Hepatocyte (in vitro differentiated cells): ENCODE measurements at places on chromosomes 11 and 22. TPM values are rescaled to one million over a fixed set of nuclear protein-coding genes. Genes with fewer than 3 reads are reported as not detected.

DNA sequence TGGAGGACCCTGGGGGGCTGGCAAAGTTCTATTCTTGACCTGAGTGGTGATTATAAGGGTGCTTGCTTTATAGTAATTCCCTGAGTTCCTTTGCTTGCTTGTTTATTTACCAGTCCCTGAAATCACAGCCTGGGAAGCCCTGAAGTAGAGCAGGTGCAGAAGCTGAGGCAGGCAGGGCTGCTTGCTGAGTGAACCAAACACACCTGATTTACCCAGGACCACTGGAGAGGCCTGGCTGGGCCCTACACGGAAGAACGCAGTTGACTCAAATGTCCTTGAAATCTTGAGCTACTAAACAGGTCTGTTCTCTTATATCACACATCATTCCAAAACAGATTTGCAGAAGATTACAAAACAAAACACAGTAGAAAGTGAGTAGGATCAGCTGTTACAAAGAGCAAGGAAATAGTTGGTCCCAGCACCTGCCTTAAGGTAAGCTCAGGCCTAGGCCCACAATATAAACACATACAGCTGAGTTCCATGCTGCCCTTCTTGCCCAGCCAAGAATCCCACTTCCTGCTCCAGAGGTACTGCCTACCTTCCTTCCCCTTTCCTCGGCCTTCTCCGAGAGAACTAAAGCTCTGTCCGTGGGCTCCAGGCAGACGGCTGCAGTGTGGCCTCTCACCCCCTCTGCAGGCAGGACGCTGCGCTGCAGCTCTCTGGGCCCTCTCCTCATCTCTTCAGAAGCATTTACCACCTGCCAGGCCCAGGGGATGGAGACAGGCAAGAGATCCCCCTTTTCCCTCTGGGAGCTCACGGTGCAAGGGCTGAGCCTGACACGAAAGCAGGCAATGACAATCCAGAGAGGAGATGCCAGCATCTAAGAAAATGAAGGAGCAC, 46.1 kb upstream of the SCUBE2 start:
- H3K36me3 ChIP-seq: no peaks in the 10 kb centered on the region
- peak overlapping the region; percentile 54 for H3K27ac ChIP-seq
- no peak overlapping the region for H3K4me3 ChIP-seq

DNA sequence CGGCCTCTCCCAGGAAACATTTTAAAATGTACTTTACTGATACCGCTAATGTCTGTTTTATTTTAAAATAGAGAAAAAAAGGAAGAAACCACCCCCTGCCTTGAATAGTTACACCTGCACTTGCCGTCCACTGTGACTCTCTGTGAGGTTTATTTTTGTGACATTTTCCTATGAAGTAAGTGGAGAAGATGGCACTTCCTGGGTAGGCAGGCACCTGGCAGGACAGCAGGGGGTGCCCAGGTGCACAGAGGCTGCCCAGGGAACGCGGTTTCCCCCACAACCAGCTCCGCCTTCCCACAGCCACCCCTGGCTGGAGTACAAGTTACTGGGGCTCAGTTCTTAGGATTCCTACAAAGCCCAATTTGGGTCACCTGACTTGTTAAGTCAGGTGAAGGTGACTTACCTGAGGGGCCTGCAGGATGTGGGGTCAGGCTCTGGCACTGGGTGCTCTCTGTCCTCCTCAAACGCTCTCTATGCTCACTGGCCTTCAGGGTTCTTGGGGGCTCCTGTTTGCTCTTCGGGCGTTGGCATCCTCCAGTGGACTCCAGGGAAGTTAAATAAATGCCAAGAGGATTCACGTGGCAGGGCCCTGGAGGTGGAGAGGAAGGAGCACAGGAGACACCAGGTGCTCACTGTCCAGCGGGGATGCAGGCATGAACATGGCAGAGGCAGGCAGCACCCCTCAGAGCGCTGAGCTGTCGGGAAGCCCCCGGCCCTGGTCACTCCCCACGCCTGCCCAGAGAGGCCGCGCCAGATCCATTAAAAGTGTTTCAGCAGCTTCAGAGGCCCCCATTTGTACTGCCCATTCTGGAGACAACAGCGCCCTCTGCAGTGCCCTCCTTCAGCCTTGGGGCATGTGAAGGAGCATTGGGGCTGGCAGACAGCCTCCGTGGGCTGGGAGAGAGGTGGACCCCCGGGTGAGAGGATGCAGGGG, 1021.2 kb downstream of the TBC1D22A start:
- no peak overlapping the region for H3K4me3 ChIP-seq
- H3K36me3 ChIP-seq: no peaks in the 10 kb centered on the region
- H3K27me3 ChIP-seq: no peaks in the 10 kb centered on the region
- no peak for DNase-seq
- no peaks in the 10 kb centered on the region for H3K4me1 ChIP-seq

DNA sequence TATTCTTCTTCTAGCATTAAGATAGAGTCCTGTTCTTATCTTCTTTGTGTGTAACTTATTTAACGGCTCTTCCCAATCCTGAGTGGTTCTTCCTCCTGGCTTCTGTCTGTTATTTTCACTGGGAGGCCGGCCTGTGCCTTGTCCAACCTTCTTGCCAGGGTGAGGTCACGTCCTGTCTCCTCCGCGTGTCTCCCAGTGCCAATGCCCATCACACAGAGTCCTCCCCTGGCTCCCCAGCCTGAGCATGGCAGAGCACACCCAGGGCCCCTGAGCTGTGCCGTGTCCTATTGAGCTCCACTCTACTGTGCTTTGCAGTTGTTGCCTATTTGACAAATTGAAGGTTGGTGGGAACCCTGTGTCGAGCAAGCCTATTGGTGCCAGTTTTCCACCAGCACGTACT, 487.3 kb downstream of the BRD1 start:
- no peak overlapping the region for H3K27ac ChIP-seq
- no peak overlapping the region for H3K4me3 ChIP-seq
- no peaks in the 10 kb centered on the region for H3K4me1 ChIP-seq

DNA sequence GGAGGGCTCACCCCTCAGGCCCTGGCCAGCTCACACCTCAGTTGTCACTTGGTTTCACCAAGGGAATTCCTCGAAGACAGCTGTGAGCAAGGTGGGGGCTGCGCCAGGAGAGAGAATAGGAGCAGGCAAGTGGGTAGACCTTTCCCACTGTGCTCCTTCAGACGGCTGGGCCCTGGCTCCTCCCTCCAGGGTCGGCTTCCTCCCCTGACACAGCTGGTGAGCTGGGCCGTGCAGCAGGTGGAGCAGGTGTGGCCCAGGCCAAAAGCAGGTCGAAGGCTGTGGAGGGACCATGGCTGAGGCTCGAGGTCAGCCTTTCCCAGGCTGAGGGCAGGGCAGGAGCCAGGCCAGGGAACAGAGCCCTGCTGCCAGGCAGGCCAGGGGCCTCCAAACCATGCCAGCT, 12.5 kb upstream of the MYRF start:
- no peak overlapping the region for H3K4me3 ChIP-seq
- H3K27me3 ChIP-seq: no peaks in the 10 kb centered on the region
- H3K4me1 ChIP-seq: no peaks in the 10 kb centered on the region
- no peak overlapping the region for H3K27ac ChIP-seq
- no peaks in the 10 kb centered on the region for H3K36me3 ChIP-seq

DNA sequence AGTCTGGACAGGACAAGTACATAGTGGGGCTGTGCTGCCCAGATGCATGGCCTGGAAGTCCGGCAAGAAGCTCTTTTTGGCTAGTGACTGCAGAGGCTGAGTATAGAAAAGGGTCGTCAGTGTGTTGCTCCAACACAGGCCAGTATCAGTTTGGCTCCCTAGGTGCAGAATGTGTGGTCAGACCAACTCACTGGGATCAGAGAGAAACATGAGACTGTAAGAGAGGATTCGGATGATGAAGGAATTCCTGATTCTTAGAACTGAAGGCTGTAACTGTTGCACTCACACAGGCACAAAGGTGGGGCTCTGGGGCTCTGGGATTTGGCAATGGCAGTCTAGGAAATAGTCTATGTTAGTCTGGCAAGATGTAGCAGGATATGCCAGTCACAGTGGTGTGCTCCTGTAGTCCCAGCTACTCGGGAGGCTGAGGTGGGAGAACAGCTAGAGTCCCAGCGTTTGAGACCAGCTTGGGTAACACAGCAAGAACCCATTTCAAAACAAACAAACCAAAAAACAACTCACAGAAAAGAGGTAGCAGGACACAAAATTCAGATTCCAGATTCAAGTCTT, 11.1 kb upstream of the UPB1 start:
- H3K36me3 ChIP-seq: no peaks in the 10 kb centered on the region
- no peak for DNase-seq
- H3K4me1 ChIP-seq: no peaks in the 10 kb centered on the region
- no peak overlapping the region for H3K27ac ChIP-seq
- H3K4me3 ChIP-seq: no peak overlapping the region
- H3K27me3 ChIP-seq: no peaks in the 10 kb centered on the region

DNA sequence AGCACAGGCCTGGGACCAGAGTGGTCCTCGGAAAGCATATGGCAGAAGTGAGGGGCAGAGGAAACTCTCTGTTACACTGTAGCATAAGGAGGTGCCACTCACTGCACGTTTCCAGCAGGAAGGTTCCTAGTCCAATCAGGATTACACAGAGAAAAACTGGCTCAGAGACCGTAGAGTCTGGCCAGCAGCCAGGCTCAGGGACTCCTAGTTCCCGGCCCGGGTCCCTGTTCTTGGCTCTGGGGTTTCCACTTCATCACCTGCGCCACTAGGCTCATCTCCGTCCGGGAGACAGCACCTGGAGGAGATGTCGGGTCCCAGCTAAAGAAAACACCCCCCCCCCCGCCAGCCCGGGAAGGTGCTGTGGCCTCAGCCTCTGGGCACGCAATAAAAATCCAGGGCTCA, 1.1 kb downstream of the TTLL12 start:
- no peaks in the 10 kb centered on the region for H3K36me3 ChIP-seq
- peak overlapping the region; percentile 86 for H3K27ac ChIP-seq
- no peaks in the 10 kb centered on the region for H3K27me3 ChIP-seq
- H3K4me3 ChIP-seq: peak overlapping the region; percentile 92
- DNase-seq: peak; percentile 62
- peaks cover 33% of the 10 kb centered on the region for H3K4me1 ChIP-seq

DNA sequence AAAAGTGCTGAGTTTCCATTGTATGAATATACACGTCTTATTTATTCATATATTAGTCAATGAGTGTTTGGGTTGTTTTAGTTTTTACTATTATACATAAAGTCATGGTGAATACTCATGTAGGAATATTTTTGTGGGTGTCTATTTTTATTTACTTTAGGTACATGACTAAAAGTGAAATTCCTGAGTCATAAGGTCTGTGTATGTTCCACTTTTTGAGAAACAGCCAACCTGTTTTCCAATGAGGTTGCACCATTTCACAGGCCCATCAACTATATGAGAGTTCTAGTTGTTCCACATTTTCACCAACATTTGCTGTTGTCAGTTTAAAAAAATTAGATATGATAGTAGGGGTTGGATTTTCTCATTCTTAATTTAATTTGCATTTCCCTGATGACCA, 6.6 kb upstream of the OR6X1 start:
- DNase-seq: no peak
- H3K4me3 ChIP-seq: no peak overlapping the region
- no peaks in the 10 kb centered on the region for H3K36me3 ChIP-seq
- no peaks in the 10 kb centered on the region for H3K27me3 ChIP-seq

GRCh38 chr11:94303966-94304958, at the start of gene IZUMO1R:
Gene IZUMO1R (plus strand): TSS chr11:94304580. CDS start chr11:94305637, 1,057 bp downstream.
- H3K4me3 ChIP-seq: no peak within 1 kb of the TSS
- H3K4me1 ChIP-seq: no peaks in the 10 kb centered on the region
- H3K27ac ChIP-seq: no peak within 1 kb of the TSS
- H3K36me3 ChIP-seq: no peaks in the 10 kb centered on the region
- no peak for DNase-seq

DNA sequence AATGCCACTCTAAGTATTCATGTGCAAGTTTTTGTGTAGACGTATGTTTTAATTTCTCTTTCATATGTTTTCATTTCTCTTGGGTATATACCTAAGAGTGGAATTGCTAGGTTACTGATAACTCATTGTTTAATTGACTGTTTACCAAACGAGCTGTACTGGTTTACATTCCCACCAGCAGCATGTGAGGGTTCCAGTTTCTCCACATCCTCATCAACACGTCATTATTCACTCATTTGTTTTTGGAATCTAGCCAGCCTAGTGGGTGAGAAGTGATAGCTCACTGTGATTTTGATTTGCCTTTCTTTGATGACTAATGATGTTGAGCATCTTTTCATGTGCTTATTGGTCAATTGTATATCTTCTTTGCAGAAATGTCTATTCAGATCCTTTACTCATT, 4.0 kb downstream of the ANKRD13D start:
- no peak overlapping the region for H3K4me3 ChIP-seq
- H3K27me3 ChIP-seq: no peaks in the 10 kb centered on the region
- H3K4me1 ChIP-seq: peaks cover 11% of the 10 kb centered on the region
- H3K27ac ChIP-seq: no peak overlapping the region
- DNase-seq: no peak

GRCh38 chr11:38553148-38553547, 1955.1 kb upstream of the RAG2 start:
- no peak overlapping the region for H3K4me3 ChIP-seq
- H3K4me1 ChIP-seq: no peaks in the 10 kb centered on the region
- no peaks in the 10 kb centered on the region for H3K36me3 ChIP-seq
- no peaks in the 10 kb centered on the region for H3K27me3 ChIP-seq
- H3K27ac ChIP-seq: no peak overlapping the region

DNA sequence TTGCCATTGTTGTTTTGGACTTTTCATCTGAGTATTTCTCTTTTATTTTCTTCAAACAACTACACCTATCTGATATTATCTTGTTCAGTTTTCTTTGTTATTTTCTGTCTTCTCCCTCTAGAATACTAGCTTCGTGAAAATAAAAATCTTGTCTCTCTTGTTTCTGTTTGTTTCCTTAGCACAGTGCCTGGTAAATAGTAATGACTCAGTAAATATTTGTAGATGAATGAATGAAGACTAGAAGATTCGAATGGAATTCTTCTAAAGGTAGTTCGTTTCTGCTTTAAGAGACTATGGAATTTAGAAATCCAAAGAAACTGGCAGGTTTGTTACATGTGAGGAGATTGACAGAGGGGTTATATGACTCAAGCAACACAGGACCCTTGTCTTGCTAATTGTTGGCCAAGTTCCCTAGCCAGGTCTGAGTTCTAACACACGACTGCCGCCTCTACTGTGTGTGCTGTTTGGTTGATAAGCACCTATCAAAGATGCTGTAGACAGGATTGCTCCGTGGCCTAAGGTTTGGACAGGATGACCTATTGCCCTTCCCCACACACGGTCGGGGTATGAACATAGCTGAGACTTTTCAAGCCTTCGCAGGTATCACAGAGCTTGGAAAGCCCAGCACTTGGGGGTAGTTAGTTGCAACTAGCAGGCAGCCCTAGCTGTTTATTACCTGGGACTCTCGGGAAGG, 831 bp upstream of the TMEM135 start:
- H3K36me3 ChIP-seq: no peaks in the 10 kb centered on the region
- peak overlapping the region; percentile 40 for H3K4me3 ChIP-seq
- no peaks in the 10 kb centered on the region for H3K27me3 ChIP-seq
- peak overlapping the region; percentile 85 for H3K27ac ChIP-seq

GRCh38 chr22:37680191-37680851, 4.9 kb downstream of the LGALS1 start:
- no peak for DNase-seq
- H3K4me3 ChIP-seq: no peak overlapping the region
- no peak overlapping the region for H3K27ac ChIP-seq
- H3K27me3 ChIP-seq: no peaks in the 10 kb centered on the region
- H3K4me1 ChIP-seq: peaks cover 3% of the 10 kb centered on the region

Gene B4GALNT4
- 27.8 and 38.8 TPM in 2 replicates for total RNA-seq

Gene MYBPC3
- total RNA-seq: 0.68 and 1.4 TPM in 2 replicates
